ENCODE measurements at places on chromosomes 16 and 17.

- DNase-seq: no peak
Observed at GRCh38 chr17:29593591-29594518, 923 bp downstream of the ANKRD13B start.

DNA sequence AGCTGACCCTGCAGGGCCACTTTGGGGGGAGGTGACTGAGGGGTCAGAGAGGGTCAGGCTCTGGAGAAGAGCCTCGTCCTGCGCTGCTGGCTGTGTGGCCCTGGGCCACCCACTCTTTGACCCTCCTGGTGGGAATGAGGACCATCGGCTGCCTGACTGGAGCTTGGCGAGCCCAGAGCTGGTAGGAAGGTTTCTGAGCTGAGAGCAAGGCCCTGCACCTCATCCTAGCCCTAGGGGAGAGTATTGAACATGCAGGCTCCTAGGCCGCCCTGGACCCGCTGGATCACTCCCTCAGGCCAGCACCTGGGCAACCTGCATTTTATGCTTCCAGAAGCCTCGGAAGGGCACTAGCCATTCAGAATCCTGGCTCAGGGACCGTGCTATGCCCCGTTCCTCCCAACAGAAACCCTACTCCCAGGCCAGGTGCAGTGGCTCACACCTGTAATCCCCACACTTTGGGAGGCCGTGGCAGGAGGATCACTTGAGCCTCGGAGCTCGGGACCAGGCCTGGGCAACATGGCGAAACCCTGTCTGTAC, 14.5 kb downstream of the MAP2K3 start:
- no peak for DNase-seq

DNA sequence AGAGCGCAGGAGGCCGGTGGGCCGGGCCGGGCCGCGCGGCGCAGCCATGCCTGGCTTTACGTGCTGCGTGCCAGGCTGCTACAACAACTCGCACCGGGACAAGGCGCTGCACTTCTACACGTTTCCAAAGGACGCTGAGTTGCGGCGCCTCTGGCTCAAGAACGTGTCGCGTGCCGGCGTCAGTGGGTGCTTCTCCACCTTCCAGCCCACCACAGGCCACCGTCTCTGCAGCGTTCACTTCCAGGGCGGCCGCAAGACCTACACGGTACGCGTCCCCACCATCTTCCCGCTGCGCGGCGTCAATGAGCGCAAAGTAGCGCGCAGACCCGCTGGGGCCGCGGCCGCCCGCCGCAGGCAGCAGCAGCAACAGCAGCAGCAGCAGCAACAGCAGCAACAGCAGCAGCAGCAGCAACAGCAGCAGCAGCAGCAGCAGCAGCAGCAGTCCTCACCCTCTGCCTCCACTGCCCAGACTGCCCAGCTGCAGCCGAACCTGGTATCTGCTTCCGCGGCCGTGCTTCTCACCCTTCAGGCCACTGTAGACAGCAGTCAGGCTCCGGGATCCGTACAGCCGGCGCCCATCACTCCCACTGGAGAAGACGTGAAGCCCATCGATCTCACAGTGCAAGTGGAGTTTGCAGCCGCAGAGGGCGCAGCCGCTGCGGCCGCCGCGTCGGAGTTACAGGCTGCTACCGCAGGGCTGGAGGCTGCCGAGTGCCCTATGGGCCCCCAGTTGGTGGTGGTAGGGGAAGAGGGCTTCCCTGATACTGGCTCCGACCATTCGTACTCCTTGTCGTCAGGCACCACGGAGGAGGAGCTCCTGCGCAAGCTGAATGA, 606 bp downstream of the THAP11 start:
- DNase-seq: no peak

- DNase-seq: no peak
Observed at GRCh38 chr16:80277182-80277581, 263.6 kb upstream of the DYNLRB2 start.

Measured in stimulated activated CD4-positive, alpha-beta T cell treated with anti-CD3 and anti-CD28 coated beads, Interleukin-2, amount 100 ng/mL, for 4 hours (primary cell).